ENCODE measurements at places on chromosomes 12 and 14. TPM values are rescaled to one million over a fixed set of nuclear protein-coding genes. Genes with fewer than 3 reads are reported as not detected.

GRCh38 chr12:30088259-30088995 lies 304.7 kb upstream of the TMTC1 start:
- DNase-seq: no peak

DNA sequence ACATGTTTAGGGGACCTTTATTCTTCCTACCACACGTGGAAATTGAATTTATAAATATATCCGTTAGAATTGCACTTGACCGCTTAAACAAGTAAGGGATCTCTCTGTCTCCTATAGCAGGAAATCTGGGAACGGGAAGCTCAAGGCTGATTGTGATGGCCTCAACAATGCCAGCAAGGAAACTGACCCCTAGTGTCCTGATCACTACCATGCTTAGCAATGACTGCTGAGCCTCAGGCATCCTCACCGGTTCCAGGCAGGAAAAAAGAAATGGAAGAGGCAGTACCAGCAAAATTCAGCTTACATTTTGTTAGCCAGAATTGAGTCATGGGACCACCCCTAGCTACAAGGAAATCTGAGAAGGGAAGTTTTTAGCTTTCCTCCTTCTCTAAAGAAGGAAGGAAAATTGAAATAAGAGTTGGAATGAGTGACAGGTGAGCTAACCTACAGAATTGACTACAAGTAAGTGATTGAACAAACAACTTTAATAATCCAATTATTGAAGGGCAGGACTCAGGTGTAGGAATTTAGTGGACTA lies 43.9 kb upstream of the AMN1 start:
- no peak for DNase-seq

GRCh38 chr12:6437586-6437985 lies 7.2 kb upstream of the CD27 start:
- no peak for DNase-seq

GRCh38 chr12:7555752-7556151 lies 52.2 kb upstream of the CD163 start:
- no peak for DNase-seq

GRCh38 chr14:94921882-94922585 lies 152.1 kb upstream of the GSC start:
- DNase-seq: no peak

DNA sequence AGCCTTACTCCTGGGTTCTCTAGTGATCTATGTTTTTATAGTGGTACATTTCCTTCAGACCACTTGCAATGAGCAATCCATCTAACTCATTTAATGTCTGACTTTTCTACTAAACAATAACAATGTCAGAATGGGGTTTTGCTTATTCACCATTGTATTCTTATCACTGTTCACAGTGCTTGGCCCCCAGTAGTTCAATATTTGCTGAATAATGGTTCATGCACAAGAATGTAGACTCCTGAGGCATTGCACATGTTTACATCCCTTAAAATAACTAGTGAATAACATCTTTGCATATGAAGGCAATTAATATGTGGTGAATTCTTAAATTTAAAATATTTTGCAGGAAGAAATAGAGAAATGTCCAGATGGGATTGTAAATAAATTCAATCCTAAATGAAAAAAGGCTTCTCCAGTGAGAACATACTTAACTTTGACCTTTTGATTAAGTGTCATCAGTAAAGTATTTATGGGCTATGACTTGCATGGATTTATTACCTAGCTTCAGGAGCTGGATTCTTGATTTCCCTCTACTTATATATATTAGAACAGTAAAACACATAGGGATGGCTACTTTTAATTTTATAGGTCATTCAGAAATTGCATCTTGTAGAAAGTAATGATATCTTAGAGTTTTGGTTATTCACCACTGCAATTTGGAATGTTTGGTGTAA lies 3.4 kb downstream of the CCER1 start:
- no peak for DNase-seq

DNA sequence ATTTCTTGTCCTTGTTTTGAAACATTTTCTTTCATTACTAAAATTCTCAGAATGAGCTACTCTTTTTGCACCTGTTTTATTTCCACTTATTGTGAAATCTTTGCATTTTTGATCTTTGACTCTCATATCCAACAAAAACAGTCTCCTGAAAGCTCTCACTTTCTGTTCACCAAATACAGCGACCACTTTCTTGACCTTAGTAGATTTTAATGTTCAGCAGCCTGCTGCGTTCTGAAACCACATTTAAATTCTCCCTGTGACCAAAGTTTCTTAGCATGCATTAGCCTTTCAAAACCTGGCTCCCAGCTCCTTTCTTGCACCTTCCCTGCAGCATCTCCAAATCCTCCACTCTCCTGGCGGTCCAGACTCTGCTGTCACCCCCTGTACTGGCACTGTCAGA lies 404.4 kb upstream of the PDE3A start:
- DNase-seq: no peak

DNA sequence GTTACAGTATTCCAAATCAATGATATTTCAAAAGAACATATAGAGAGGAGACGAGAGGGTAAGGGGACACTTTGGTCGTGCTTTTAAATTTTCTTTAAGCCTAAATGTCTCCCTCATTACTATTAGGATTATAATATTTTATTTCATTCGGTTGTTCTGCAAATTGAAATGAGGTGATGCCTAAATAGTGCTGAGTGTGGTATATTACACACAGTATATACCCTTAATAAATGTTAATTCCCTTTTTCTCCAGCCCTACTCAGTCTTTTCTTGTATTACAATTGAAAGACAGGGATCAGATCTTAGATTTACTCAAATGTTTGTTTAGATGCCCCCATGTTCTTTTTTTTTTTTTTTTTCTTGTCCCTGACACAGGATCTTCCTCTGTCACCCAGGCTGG lies 7.7 kb downstream of the SNAPC1 start:
- no peak for DNase-seq

GRCh38 chr12:93336291-93336741 lies 41.4 kb upstream of the NUDT4 start:
- DNase-seq: no peak

KLHL28 gene
- total RNA-seq: 46.7 TPM

SLC10A1 gene
- not detected for total RNA-seq

GRIP1 gene
- total RNA-seq: 32.2 TPM

MRPL52 gene
- total RNA-seq: 21.1 TPM

NYNRIN gene
- 14.8 TPM for total RNA-seq

Data from spinal cord (tissue), 10 donors.